ENCODE measurements at places on chromosomes 3 and 15.

DNA sequence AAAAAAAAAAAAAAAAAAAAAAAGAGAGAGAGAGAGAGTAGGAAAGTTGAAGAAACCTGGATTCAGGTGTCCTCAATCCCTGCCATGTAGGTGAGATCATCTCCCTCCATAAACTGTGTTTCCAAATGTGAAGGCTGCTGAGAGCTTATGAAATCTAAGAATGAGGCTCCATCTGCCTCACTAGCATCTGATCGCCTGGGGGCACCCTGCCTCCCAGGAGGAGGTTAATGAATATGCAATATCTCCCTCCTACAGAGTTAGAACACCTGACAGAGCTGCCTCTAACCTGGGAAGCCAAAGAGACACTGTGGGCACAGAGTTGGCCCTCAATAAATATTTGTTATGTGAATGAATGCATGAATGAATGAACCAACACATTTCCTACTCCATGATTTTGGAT is 23.8 kb upstream of the ZNF148 start:
- no peak for DNase-seq

DNA sequence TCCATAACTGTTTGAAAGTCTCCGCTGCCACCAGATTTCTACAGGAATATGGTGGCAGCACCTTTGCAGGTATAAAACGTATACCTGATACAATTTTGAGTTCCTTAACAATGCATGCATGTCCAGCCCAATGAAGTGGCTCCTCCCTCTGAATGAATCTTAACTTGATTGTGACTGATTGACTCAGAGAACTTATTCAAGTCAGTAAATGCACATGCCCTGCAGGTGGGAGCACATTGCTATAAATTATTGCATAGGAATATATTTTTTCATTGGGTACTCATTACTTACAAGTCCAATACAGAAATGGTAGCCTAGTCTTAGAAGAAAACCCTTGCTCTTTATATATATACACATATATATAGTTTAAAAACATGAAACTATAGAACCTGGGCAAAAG is 259.3 kb downstream of the BBX start:
- DNase-seq: no peak

DNA sequence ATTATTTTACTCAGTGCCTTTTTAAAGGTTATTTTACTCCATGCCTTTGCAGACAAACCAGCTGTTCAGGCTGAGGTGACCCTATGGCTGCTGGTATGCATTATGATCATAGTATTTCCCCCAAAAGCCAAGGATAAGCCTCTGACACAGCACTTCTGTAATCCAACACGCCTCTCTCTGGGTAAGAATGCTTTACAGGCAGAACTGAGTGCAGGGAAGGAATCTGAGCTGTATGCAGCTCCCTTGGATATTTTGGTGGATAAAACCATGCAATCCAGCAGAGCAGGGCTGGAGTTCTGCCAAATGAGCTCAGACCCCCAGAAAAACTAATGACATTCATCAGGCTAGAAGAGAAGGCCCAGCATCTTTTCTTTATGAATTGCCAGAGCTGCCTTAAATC is 11.7 kb upstream of the MAP1A start:
- DNase-seq: no peak

GRCh38 chr3:35389907-35390306 is 249.4 kb upstream of the ARPP21 start:
- DNase-seq: no peak

DNA sequence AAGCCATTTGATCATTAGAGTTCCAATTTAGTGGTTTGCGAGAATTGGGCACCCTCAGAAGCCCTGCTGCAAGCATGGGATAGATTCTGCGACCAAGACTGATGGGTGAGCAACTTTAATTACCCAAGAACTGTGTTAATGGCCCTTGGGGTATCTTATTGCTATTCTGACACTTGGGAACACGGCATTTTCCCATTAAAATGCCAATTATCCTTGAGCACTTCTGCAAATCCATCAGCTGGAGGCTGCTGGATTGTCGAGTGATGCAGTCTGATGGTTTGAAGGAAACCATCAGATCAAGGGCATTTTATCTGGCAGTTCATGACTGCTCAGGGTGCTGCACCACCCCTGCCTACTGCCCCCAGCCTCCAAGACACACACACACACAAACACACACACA is 183.6 kb upstream of the PROK2 start:
- DNase-seq: no peak

- DNase-seq: no peak
Measured at GRCh38 chr3:59731943-59732342, 682.1 kb upstream of the CFAP20DC start.

- DNase-seq: no peak
Measured at GRCh38 chr3:129602730-129603560, 3.5 kb downstream of the PLXND1 start.

- peak; percentile 18 for DNase-seq
Measured at GRCh38 chr15:99076555-99077308, 28.1 kb upstream of the SYNM start.

DNA sequence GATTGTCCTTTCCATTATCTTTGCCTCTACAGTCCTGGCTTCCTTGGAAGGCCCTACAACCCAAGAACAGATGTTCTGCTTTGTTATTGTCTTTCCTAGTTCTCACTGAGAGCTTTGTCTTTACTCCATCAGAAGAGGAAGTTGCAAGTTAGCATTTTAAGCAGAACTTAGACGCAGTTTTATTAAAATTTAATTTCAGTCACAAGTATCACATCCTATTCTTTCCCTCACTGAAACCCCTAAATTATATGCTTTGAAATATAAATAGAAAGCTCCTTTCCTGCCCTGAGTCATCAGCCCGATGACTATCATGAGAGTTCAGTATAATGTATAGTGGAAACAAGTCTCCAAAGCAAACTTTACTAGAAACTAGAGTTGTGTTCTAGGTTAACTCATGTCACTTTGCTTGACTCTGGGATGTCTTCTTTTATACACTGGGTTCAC is 291.2 kb upstream of the RBMS3 start:
- no peak for DNase-seq

GRCh38 chr3:190883141-190883540 is 20.6 kb upstream of the GMNC start:
- DNase-seq: no peak

- DNase-seq: no peak
Measured at GRCh38 chr15:98955961-98956723, 51.5 kb downstream of the PGPEP1L start.
